ENCODE measurements at places on chromosomes 3 and 15.
A peak's percentile ranks its signal among the peaks of the same experiment; 100 is the strongest.

DNA sequence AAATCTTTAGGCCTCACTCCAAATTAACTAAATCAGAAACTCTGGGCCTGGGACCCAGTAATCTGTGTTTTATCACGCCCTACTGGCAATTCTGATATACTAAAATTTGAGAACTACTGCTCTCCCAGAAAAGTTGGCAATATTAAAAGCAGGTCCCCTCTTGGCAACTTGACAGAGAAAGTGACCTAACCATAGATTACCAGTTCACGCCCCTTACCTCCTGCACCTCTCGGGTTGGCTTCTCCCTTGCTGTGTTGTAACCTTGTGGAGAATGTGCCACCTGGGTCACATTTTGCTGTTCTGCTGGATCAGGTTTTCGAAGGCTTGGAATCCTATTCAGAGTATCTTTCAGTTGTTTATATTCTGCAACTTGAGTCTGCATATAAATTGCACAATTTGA lies 59.1 kb downstream of the GOLIM4 start:
- DNase-seq, result no peak

DNA sequence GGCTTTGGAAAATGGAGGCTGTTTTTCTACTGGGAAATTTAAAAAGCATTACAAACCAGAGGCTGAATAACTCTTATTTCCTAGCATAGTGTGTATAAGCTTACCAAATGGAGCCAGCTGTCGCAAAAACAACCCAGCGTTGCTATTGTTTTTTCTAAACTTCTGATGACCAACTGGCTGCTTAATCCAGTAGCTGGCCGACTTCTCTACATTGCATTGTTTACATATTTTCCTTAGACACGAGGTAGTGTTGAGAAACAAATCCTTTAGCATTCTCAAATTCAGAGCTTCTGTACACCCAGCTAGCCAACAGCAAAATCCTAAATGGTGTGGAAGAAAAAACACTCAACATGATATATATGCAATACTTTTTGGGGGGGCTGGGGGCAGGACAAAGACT lies 161.0 kb upstream of the ADAMTS9 start:
- DNase-seq, result no peak

DNA sequence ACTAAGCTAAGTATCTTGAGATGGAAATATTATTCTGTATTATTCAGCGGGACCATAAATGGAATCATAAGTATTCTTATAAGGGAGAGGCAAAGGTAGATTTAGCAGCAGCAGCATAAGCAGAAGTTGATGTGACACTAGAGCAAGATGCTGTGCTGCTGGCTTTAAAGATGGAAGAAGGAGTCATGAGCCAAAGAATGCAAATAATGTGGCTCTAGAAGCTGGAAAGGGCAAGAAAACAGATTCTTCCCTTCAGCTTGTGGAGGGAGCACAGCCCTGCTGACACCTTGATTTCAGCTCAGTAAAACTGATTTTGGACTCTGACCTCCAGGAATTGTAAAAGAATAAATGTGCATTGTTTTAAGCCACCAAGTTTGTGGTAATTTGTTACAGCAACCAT lies 144.2 kb upstream of the ANKRD28 start:
- DNase-seq, result no peak

DNA sequence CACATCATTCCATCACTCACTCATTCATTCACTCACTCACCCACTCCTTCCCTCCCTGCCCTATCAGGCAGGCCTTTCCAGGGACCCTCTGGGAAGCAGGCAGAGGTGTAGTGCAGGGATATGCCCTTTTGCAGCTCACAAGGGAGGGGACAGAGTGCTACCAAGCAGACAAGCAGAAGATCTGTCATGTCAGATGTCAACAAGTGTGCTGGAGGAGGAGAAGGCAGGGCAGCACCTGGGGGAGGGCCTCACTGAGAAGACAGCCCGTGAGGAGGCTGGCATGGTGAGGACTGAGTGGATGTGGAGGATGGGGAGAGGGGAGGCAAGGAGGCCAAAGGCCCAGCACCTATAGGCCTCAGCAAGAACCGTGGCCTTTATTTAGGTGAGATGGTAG lies 15.3 kb downstream of the ABTB1 start:
- no peak for DNase-seq

- DNase-seq, result no peak
Measured at GRCh38 chr3:14773691-14774128, 45.1 kb upstream of the FGD5 start.

DNA sequence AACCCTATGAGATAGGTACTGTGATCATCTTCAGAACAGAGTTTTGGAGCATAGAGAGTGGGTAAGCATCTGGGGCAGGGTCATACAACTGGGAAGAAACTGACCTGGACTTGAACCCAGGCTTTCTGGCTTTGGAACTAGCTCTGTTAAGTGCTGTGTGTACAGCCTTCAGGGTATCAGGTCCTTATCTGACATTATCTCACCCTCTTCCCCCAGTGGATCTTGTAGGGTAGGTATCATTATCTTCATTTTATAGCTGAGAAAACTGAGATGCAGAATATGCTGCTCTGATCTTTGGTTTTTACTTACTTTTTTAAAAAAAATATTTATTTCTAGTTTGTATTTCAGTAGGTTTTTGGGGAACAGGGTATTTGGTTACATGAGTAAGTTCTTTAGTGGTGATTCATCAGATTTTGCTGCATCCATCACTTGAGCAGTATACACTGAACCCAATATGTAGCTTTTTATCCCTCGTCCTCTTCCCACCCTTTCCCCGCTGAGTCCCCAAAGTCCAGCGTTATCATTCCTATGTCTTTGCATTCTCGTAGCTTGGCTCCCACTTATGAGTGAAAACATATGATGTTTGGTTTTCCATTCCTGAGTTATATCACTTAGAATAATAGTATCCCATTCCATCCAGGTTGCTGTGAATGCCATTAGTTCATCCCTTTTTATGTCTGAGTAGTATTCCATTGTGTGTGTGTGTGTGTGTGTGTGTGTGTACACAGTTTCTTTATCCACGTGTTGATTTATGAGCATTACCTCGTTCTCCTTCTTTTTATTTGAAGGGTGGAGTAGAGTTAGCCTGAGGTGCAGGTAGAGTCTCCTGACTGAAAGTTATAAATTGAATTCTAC lies 271.2 kb downstream of the PTPRG start:
- no peak for DNase-seq

GRCh38 chr3:123768480-123769355 lies 115.4 kb downstream of the MYLK start:
- DNase-seq, result no peak

GRCh38 chr3:185152410-185153170 lies at the start of gene C3orf70:
Gene C3orf70, minus strand, starts transcription at chr3:185153060. Its CDS starts 237 bp downstream, at chr3:185152823.
- peak; percentile 71 for DNase-seq

DNA sequence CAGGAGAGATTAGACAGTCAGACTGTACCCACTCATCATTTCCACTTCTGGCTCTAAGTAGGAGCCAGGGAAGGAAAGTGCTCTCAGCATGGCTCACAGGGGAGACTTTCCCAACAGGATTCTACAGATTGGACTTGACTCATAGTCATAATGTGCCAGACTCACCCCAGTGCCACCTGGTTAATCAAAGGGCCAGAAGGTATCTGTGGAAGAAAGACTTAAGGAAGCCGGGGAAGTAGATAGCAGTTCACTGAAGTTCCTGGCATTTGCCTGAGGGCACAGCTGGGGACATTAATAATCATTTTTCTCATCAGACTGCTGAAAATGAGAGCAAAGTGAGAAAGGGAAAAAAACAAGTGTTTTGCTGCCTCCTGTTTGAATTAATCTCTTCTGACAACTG lies 717.5 kb downstream of the TUSC7 start:
- no peak for DNase-seq

- DNase-seq, result no peak
Measured at GRCh38 chr15:88636654-88637053, 2.2 kb upstream of the ISG20 start.

DNA sequence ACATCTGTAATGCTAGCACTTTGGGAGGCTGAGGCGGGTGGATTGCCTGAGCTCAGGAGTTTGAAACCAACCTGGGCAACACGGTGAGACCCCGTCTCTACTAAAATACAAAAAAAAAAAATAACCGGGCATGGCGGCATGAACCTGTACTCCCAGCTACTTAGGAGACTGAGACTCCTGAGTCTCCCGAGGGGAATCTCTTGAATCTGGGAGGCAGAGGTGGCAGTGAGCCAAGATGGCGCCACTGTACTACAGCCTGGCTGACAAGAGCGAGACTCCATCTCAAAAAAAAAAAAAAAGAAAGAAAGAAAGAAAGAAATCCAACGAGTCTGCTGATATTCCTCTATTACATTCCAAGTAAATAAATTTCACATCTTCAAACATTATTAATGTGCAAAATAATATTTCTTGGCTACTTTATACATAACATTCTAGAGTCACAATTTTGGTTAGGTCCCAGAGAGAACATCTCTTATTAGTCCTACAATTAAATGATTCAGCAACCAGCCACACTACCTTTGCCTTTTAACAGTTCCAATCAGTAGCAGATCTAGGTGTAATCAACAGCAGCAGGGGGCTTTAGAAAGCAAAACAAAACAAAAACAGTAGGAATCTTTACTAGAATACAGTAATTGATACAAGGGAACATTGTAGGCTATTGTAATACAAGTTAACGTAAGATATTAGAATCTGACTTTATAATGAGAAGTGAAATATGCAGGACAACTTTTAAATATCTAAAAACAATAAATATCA lies 195.8 kb downstream of the TBC1D5 start:
- no peak for DNase-seq

DNA sequence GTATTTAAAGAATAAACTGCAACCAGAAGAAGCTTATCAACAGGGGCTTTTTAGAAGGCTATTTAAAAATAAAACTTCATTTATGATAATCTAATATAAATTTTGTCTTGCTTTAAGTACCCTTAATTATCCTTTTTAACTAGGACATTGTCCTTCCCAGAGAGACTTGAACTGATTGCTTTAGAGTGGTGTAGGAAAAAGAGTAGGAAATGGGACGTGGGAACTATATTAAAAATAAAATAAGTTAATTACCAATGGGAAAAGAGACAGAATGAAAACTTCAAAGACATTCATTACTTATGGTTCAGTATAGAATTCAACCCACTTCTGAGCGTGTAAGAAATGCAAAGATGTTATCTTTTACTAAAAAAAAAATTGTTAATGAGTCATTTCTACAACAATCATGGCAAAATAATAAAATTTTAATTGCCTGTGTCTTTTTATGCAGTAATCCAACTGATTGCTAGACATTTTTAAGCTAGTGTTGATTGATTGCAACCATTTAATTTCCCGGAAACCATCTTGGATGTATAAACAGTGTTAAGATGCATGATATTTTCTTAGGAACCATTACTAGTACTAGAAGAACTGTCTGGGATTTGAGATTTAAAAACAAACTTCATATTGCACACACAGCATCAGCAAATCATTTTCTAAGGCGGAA lies 298.8 kb upstream of the UMPS start:
- DNase-seq, result no peak

- no peak for DNase-seq
Measured at GRCh38 chr3:107718547-107718946, 195.8 kb downstream of the BBX start.

- DNase-seq, result no peak
Measured at GRCh38 chr3:37730825-37731224, 130.9 kb upstream of the CTDSPL start.

GRCh38 chr15:72105111-72105510 lies 12.8 kb downstream of the MYO9A start:
- no peak for DNase-seq

DNA sequence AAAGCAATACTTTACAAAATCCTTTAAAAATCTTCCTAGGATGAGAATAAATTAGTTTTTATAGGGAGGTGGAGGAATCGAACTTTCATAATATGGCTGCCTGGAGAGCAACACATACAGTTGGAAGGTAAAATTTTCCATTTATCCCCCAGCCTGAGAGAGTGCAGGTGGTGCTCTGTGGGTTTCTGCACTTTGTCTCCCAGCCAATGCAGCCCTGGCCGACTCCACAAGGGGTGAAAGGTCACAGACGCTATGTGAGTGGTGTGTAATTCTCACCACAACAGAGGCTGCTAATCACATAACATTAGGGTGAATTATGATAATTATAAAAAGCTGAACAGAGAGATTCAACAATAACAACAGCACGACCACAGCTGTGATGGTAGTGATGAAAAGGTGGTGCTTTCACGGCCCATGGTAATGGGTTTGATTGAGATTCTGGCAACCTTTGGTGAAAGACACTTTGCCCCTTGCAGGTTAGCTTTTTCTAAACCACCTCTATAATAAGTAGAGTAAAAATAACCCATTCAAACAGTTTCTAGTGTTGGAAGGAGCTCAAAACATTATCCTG lies 30.1 kb upstream of the NANOGP8 start:
- peak; percentile 67 for DNase-seq

GRCh38 chr3:145865399-145866018 lies 295.5 kb downstream of the PLOD2 start:
- DNase-seq, result no peak

GRCh38 chr15:74200871-74201419 lies 1.6 kb downstream of the STRA6 start:
- DNase-seq, result no peak

Measured in NCI-H1105 treated with DMSO at 0.1 percent for 48 hours (cell line).